ENCODE measurements at places on chromosomes 11 and 22. TPM values are rescaled to one million over a fixed set of nuclear protein-coding genes. Genes with fewer than 3 reads are reported as not detected.

DNA sequence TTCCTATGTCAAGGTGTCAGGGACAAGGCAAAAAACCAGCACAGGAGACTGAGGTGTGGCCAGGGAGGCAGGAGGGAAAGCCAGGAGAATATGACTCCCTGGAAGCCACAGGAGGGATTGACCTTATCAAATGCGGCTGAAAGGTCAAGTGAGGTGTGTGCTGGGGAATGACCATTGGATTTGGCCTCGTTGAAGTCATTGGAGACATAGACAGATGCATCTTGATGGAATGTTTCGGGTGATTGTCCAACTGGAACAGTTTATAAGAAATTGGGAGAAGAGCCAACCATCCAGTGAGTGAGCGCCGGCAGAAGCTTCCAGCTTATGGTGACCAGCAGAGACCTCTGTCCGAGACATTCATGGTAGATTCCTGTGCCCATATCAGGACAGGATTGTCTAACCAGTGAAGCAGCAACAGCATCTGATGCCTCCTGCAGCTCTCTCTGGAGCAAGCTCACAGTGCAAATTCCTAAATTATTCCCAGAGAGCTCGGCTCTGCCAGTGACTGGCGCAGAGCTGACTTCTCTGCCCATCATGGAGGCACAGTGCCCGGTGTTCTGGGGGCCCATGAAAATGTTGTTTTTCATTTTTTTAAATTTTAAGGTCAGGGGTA is 95.4 kb downstream of the MYO18B start:
- no peak for DNase-seq

- DNase-seq, result no peak
These were observed 1408.4 kb upstream of the TENM4 start for GRCh38 chr11:80849253-80849652.

DNA sequence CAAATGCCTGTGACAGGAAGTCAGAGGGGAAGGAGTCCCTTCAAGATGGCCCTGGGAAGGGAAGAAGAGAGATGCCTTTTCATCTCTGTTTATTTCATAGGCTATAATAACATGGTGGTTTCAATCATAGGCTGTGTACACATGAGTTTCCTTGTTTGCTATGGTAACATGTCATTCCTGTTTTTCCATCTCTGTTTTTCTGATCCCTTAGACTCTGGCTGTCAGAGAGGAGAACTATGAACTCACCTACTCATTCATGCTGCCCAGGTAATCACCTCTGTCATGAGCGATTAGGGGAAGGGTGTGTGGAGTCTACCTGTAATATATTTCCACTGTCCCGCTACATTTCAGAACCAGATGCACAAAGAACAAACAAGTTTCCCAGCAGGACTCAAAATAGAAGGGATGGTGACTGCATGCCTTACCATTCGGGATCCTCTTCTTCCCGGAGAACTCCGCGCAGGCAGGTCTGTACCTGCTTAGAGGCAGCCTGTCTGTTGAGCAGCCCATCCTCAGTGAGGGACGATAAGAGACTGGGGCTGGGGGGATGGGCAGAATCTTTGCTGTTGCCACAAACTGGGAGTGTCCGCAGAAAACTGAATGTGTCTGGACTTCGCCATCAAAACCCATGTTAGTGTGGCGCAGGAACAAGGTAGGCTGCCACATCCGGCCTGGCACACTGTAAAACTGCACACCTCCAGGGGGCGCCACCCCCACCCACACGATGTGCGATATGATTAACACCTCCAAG is 7.1 kb upstream of the PEX26 start:
- peak; percentile 77 for DNase-seq

Gene GRK2
- total RNA-seq, result 55.0 TPM

DNA sequence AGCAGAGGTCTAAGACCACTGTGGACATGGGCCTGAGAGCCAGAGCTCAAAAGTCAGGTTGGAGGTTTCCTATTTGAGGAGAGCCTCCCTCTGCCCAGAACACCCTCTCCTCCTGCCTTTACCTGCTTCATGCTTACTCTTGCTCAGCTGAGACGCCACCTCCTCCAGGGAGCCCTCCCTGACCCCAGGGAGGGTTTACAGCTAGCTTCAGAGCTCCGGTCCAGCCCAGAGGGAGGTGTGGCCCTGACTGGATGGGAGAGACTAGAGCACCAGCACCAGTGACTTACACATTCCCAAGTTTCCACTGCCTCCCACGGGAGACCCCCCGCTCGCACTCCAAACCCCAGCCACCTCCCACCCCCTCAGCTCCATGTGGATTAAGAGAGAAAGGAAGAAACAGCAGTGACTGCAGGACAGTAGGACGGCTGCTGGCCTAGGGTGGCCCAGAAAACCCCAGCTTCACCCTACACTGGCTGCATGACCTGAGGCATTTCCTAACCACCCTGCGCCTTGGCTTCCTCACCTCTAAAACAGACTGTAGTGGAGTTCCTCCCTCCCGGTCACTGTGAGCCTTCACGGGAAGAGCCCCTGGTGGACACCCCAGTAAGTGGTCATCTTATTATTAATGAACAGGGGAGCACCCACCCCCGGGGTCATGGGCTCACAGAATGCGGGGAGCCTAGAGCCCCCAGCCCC is 24.5 kb upstream of the PDGFB start:
- DNase-seq, result no peak
